CD4-positive, alpha-beta T cell treated with Interleukin-12 subunit alpha and Interleukin-12 subunit beta, for 1 hour (primary cell): ENCODE measurements at places on chromosomes 2 and 18.

GRCh38 chr2:174881678-174882077 is 117.4 kb upstream of the CHRNA1 start:
- DNase-seq, result no peak

DNA sequence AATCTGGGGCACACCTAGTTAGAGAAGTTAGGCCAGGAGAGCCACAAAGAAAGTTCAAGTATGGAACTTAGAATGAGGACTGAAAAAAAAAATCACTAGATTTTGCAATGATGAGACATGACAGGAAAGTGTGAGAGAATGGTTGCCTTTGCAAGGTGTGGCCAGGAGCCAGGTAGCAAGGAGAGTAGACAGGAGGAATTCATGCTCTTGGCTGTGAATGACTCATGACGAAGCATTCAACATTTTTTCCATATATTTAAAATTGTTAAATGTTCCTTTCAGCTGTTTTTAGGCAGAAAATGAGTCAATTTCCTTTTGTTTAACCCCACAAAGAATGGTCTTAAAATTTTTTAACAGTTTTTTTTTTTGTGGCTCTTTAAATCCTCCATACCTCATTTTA is 636.9 kb downstream of the PLCL1 start:
- DNase-seq, result no peak

DNA sequence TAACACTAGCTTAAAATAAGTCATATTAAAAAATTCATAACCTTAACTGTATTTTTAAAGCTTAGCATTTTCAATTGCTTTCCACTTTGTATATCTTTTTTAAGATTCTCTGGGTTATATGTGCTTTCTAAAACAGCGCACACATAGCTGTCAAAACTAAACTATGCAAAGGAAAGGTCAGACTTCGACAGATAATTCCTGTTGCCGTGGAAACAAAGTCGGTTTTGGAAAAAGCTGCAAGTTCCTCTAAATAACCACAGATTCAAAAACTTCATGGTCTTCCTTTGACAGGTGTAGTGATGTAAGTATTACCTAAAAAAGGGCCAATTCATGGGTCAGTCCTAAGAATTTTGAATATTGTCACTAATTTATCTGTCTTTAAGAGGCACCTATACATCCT is 249.6 kb upstream of the TFPI start:
- no peak for DNase-seq

GRCh38 chr18:55323051-55323994 is 264.7 kb downstream of the TCF4 start:
- no peak for DNase-seq

DNA sequence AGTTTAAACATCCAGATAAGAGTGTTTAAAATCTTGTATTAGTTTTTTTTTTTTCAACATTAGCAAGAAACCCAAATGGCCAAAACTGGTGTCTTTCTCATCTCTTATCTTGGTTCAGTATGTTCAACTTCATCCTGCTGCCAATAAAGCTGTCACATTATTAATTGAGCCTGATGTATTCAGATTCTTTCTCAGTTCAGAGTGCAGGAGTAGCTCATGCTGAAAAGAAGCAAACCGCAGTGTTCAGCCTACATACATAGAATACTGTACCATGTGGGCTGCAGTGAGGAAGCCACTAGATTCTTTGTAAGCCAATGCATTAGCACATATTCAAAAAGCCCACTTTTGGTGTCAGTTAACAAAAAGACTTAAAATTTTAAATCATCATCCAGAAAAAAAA is 76.2 kb downstream of the C18orf54 start:
- DNase-seq, result no peak

DNA sequence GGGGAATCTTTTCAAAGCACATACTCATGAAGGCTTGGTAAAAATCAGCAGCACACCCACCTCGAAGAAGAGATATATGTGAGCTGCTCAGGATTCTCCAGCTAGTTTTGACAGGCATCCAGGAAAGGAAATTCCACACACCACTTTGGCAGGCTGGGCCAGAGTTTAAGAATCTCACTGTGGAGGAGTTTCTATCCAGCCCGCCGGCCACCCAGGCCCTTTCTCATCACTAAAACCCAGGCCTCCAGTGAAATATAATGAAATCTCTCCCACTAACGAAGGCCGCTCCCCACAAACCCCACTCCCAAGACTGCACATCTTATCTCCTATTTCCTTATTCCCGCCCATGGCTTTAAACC is 202.0 kb downstream of the GLI2 start:
- no peak for DNase-seq

DNA sequence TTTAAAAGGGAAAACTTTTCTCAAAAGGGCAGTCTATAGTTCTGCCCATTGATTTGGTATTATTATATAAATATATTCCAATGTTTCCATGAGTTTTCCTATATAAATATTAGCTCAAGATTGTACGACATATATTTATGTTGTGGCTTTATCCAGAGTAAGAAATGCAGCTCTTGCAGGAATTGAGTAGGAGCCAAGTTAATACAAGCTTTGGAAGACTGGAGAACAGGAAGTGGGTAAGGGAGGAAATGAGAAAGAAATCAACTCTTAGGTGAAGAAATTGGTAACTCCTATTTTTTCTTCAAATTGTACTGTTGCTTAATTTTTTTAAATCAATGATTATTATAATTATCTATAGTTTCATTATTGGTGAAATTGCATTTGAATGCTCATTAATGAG is 105.4 kb upstream of the FAM117B start:
- no peak for DNase-seq

GRCh38 chr18:45617284-45617683 is 2.0 kb downstream of the SLC14A2 start:
- DNase-seq, result no peak

DNA sequence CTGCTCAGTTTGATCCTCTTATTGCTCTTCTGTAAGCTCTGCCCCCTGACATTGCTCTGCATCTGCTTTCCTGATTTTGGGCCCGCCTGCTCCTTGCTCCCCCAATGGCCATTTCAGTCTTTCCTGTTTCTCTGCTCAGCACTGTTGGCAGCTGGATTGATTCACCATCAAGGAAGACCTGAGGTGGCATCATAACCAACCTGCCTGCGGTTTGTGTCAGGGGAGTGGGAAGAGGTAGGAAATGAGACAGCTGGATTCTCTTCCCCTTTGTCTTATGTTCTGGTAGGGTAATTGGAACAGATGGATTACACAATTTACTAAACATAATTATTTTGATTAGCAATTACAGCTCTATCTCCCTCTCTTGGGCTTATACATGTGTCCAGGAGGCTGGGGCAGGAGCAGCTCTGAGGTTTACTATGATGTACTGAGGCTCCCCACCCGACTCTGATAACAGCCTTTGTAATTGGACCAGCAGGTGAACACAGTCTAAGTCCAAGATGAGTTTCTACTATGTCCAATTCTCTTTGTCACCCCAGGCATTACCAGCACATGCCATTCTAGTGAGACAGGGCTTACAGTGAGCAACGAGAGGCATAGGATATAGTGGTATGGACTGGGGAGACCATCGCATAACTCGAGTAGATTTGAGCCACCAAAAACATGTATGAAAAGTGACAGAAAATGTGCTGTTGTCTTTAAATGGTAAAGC is 151.8 kb upstream of the MMADHC start:
- DNase-seq, result no peak

- no peak for DNase-seq
Measured at GRCh38 chr2:224847961-224848850, 132.0 kb upstream of the CCDC195 start.

- no peak for DNase-seq
Measured at GRCh38 chr2:156321243-156321904, 11.1 kb downstream of the NR4A2 start.

- DNase-seq, result no peak
Measured at GRCh38 chr2:25473758-25474340, 132.1 kb upstream of the DNMT3A start.

- no peak for DNase-seq
Measured at GRCh38 chr2:139669675-139670074, 889.5 kb upstream of the NXPH2 start.

- no peak for DNase-seq
Measured at GRCh38 chr2:189386741-189387140, 54.5 kb upstream of the WDR75 start.

- DNase-seq, result no peak
Measured at GRCh38 chr2:229059331-229060033, 211.6 kb downstream of the PID1 start.

- DNase-seq, result no peak
Measured at GRCh38 chr2:86570059-86570458, 6.8 kb upstream of the CHMP3 start.

DNA sequence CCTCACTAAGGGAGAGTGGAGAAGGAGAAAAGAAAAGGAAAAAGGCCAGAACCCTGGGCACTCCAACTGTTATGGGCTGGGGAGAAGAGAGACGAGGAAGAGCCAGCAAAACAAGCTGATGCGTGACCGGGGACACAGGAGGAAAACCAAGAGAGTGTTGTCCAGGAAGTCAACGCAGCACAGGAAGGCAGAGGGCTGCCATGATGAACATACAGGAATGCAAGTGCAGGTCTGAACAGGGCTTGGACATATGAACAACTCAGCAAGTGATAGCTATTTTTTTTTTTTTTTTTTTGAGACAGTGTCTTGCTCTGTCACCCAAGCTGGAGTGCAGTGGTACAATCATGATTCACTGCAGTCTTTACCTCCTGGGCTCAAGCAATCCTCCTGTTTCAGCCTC is 28.4 kb downstream of the SIX3 start:
- DNase-seq, result no peak

GRCh38 chr2:233571001-233571400 is 4.4 kb upstream of the USP40 start:
- no peak for DNase-seq

DNA sequence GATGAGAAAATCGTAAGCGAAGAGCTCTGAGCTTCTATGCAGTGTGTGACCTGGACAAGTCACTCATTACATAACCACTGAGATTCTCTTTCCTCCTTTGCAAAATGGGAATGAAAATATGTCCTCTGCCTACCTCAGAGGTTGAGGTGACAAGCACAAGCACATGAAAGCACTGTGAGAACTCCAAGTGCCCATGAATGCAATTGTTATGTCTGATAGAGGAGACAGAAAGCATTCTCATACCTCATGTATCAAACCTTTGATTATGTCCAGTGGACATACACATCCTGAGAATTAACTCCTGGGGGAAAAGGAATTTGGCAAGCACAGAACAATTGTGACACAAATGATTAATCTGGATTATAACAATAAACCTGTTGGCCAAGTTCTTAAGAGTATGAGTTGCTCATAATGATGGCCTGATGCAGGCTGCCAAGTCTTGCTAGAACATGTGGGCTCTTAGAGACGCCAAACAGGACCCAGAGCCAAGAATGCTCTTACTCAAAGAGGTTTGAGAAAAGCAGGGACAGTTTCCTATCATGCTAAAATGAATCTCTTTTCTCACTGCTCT is 8.5 kb upstream of the RMDN2 start:
- DNase-seq, result no peak

- DNase-seq, result no peak
Measured at GRCh38 chr2:232219496-232219870, 159.1 kb upstream of the ALPP start.

GRCh38 chr18:34933909-34934661 is 107.1 kb upstream of the MAPRE2 start:
- DNase-seq, result no peak

DNA sequence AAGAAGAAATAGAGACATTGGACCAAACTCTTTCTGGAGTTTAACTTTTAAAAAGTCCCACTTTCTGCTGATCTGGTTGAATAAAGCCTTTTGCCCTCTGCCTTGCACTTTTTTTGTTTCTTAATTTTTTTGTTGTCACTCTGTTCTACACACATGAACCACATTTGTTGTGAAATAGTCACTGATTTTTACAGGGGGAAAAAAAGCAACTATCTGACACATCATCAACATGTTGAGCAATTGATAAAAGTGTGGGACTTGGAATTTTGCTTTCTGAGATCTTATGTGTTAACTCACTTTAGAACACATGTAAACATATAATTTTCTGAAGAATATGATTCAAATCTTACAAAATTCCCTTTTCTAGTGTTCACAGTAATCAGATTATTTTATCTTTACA is 414.8 kb upstream of the FIGN start:
- DNase-seq, result no peak

- no peak for DNase-seq
Measured at GRCh38 chr2:112754564-112754963, 9.8 kb downstream of the CKAP2L start.

GRCh38 chr2:191565647-191566198 is 112.2 kb upstream of the NABP1 start:
- DNase-seq, result no peak

- DNase-seq, result no peak
Measured at GRCh38 chr2:204329532-204329931, 215.7 kb upstream of the PARD3B start.

DNA sequence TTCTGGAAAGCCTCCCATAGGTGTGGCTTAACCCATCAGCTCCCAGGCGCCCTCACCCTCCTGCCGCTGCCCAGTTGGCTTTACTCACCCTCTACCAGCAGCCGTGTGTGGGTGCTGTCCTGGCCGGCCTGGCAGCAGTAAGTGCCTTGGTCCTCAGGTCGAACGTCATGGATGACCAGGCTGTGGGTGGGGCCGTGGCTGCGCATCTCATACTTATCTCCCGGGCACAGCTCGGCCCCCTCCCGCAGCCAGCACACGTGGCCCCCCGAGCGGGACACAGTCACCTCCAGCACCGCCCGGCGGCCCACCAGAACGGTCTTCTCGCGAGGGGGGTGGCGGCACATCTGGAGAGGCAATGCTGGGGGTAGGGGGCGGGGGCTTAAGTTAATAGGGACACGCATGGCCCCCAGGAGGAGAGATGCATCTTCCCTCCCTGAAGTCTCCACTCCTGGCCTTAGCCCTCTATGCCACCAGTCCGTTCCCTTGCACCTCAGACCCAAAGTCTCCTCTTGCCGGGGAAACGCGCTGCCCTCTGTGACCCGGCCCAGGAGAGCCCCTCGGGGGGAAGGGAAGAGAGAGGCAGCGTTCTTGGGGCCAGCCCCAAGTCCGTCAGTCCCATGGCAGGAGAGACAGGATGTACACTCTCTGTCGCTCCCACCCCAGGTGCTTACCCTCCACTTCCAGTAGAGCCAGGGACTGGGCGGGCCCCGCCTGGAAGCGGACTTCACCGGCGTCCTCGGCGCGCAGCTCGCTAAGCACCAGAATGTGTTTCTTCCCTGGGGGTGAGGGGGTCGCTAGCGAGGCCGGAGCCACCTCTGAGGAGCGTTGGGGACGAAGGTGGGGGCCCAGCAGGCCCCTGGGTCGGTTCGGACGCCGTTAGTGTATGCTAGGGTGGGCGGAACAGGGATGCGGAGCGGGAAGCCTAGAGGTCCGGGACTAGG is 7.9 kb downstream of the TMEM198 start:
- DNase-seq, result peak; percentile 12

DNA sequence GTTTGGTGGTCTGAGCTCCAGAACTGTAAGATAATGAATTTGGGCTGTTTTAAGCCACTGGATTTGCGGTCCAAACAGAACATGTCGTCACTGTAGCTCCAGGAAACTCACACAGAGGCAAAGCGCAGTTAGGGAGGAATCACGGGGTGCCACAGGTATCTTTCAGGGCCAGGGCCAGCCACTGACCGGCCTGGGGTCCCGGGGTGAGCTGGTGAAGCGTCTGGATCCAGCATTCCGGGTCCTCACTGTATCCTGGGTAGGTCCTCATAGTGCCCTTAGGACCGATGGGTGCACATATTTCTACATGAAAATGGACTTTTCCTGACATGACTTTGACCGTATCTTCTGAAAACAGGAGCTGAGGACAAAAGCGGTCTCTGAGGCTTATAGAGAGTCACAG is 196.0 kb upstream of the HDAC4 start:
- no peak for DNase-seq

GRCh38 chr2:102005989-102006885 is 14.5 kb downstream of the IL1R2 start:
- peak; percentile 44 for DNase-seq

GRCh38 chr18:78781601-78781960 is 198.0 kb upstream of the SALL3 start:
- DNase-seq, result no peak
